SJCRH30 (cell line): ENCODE measurements at places on chromosomes 3 and 15. TPM values are rescaled to one million over a fixed set of nuclear protein-coding genes. Genes with fewer than 3 reads are reported as not detected.

- no peak for DNase-seq
Observed at GRCh38 chr3:140830391-140830790, 111.2 kb upstream of the SLC25A36 start.

DNA sequence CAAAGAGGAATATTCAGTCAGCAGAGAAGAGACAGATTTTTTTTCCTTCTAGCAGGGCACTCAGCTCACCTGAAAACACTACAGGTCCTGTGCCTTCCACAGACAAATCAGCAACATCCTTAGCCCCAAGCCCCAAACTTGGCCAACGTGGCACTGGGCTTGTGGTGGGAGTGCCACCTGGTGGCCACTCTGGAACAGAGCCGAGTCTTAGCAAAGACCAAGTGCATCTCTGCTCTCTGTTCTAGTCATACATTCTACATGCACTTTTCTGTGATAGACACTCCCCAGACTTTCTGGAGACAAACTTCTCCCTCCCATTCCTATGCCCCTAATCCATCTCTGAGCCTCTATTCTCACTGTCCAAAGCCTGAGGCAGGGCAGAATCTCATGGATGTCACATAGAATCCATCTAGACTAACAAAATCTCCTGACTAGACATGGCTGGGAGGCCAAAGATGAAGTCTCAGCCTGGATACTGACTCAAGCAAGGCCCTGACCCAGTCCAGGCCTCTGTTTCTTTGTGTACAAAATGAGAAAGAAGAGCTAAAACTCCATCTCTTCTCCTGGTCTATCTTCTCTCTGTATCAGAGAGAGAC lies 5.1 kb upstream of the SEMA7A start:
- peak; percentile 65 for DNase-seq

DNA sequence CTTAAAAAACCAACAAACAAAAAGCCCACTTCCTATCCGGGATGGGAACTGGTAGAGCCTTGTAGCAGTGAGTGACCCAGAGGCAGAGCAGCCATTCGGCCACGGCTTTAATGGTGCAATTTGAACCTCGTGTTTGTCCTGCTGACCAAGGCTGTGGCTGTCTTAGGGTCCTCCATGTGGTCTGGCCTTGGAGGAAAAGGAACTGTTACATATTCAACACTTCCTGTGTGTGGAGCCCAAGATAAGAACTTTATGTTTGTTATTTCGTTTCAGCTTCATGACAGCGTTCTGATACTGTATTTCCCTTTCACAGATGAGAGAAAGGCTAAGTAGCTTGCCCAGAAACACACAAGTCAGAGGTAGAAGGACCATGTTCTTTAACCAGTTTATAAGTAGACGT lies 269.8 kb downstream of the SV2B start:
- no peak for DNase-seq

DNA sequence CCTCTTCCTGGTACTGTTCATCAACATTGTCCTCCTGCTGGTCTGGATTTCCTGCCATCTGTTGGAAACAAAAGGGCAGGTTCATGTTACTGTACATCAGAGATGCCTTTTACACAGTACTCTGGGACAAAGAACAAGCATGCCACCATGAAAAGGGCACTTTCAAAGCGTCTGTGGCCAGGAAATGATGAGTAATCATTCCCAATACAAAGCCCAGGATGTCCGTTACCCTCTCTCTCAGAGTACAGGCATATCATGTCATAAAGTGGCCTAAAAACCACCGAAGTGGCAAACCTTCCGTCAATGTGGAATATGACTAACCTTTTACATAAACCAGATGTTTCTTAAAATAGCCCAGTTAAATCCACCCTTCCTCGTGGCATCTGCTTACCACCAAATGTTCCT lies 71.2 kb downstream of the GOLIM4 start:
- DNase-seq, result peak; percentile 20

DNA sequence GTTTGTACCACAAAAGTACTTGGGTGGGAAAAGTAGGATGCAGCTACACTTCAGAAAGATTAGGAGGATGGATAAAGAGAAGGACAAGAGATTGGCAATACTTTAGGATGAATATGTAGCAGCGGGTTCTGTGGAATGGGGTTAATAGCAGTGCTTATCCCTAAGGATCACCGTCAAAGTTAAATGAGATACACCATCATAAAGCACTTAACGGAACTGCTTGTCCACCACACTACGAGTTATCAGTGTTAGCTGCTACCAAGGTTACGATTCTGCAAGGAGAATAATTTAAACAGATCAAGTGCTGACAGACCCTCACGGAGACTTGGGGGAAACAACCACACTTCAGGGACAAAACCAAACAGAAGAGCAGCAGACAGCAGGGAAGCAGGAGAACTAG lies 963 bp downstream of the SHQ1 start:
- no peak for DNase-seq

The TMC3 gene
- total RNA-seq, result 0.06 TPM in 1 of 2 replicates, not detected in the other
